ENCODE measurements at places on chromosomes 13 and 19.

DNA sequence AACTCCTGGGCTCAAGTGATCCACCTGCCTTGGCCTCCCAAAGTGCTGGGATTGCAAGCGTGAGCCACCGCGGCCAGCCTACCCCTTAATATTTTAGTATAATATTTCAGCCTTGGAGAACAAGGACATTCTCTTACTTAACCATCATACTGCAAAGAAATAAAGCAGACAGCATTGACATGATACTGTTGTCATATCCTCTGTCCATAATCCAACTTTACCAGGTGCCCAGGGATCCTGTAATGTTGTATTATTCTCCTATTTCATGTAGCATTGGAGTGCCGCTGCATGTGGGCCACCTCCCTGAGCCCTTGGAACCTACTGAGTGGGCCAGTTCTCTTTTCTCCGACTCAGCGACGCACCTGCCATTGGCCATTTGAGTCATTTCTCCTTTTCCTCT, 21.4 kb upstream of the EHD2 start:
- no peak for DNase-seq

GRCh38 chr13:77832339-77833100, 86.1 kb downstream of the EDNRB start:
- DNase-seq = no peak

DNA sequence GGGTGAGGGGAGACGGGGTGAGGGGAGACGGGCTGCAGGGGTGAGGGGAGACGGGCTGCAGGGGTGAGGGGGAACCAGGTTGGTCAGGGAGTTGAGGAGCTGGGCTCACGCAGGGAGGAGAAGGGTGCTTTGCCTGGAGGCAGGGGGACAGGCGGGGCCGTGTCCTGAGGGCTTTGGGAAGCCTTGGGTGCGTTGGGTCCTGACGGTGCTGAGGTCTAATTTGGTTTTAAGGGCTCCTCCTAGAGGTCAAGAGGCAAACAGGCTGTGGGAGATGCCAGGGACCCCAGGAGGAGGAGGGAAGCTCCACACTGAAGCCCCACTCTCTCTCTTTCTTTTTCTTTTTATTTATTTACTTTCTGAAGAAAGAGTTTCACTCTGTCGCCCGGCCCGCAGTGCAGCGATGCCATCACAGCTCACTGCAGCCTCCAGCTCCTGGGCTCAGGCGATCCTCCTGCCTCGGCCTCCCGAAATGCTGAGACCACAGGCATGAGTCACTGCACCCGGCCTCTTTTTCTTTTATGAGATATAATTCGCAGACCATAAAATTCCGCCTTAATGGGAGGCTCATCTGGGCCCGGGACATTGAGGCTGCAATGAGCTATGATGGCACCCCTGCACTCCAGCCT, 9.3 kb upstream of the MISP start:
- DNase-seq = no peak

GRCh38 chr19:30073152-30074000, 131.3 kb downstream of the URI1 start:
- no peak for DNase-seq

DNA sequence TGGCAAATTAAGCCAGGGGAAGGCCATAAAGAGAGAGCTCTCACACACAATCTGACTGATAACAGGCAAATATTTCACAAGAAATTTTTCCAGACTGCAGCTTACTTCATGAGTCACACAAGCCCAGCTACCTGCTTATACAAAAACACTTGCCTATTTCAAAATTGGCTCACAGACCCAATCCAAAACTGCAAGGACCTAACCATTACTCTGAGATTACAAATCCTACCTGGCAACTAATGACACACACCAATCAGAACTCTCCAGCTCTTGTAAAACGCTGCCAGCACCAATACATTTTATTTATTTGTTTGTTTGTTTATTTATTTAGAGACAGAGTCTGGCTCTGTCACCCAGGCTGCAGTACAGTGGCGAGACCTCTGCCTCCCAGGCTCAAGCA, 18.1 kb upstream of the ZFP82 start:
- no peak for DNase-seq

DNA sequence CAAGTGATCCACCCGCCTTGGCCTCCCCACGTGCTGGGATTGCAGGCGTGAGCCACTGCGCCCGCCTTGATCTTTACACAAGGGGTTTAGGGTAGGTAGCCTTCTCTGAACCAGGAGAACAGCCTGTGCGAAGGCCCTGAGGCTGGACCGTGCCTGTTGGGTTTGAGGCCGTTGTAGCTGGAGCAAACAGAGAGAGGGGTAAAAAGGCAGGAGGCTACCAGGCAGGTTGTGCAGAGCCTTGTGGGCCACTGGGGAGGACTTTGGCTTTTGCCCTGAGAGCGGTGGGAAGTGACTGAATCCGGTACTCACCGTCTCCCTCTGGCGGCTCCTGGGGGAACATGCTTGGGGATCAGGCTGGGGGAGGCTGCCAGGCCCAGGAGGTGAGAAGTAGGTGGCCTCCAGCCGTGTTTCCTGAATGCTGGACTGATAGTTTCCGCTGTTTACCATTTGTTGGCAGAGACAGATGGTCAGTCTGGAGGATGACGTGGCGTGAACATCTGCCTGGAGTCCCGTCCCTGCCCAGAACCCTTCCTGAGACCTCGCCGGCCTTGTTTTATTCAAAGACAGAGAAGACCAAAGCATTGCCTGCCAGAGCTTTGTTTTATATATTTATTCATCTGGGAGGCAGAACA, 24.6 kb downstream of the SPC24 start:
- no peak for DNase-seq

GRCh38 chr13:56271686-56272085, 869.0 kb upstream of the PRR20A start:
- no peak for DNase-seq

- DNase-seq = no peak
These were observed 46.1 kb downstream of the OXGR1 start for GRCh38 chr13:96948127-96948526.

DNA sequence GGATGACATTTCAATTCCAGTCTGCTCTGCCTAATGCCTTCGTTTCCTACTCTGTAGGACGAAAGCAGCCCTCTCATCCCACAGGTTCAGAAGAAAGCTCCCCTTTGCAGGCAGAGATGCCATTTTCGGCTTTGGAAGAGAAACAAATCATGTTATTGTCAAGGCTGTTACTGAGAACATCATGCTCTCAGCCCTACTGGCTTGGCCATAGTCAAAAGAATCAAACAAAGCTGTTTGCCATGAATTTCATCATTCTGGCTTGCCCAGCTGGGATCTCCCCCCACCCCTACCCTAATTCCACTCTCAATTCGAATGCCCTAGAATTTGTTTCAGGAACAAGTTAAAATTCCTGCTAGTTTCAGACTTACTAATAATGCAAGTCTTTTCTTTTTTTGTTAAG, 162.3 kb upstream of the SERP2 start:
- DNase-seq = no peak
